Muscle of arm (tissue), 14 donors: ENCODE measurements at places on chromosomes 4 and X.

DNA sequence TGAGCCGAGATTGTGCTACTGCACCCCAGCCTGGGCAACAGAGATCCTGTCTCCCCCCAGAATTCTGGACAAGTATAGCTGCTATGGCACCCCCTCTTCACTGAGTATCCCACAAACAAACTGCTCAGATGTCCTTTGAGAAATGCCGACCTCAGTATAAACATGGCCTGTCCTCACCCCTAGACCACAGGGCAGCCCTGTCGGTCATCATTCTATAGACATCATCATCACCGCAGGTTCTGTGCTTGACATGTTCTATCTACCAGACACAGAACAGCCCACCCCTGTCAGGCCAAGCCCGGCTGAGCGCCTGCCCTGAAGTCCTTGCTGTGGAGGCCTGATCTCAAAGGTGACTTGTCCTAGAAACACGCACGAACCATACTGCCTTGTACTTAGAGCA lies 232.9 kb downstream of the DHRSX start:
- no peak for DNase-seq

GRCh38 chr4:51831133-51831532 lies 11.8 kb upstream of the DCUN1D4 start:
- peak; percentile 27 for DNase-seq

DNA sequence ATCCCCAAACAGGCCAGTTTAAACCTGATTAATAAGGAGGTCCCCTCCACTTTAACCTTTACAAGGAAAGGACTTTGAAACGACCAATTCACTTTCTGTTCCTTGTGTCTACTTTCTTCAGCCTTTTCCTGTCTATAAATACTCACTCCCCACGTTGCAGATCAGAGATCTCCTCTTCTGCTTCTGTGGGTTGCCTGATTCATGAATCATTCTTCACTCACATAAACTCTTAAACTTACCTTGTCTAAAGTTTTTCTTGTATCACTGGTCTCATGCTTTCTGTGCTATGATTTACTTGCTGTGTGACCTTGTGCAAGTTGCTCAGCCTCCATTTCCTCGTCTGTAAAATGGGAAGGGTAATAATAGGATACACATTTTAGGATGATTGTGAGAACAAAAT lies 236.1 kb downstream of the QDPR start:
- DNase-seq = no peak

- peak; percentile 42 for DNase-seq
These were observed 17.1 kb upstream of the ARHGAP10 start for GRCh38 chr4:147714575-147715401.

DNA sequence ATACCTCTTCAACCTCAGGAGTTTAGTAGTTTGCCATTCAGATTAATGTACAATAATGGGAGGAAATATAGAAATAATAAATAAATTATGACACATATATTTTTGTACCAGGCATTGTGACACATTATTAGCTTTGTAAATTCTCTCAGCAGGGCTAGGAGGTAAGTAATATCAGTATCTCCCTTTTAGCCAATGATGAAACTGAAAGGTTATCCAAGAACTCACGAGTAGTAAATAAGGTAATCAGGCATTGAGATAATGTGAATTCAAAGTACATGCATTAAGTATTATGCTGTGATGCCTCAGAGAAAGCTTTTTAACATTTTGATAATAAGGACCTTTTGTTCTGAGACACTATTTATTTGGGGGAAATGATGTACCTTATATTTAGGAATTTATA lies 5.3 kb upstream of the ARAP2 start:
- no peak for DNase-seq

- no peak for DNase-seq
These were observed 883.3 kb downstream of the TRIML1 start for GRCh38 chr4:189022440-189023035.

DNA sequence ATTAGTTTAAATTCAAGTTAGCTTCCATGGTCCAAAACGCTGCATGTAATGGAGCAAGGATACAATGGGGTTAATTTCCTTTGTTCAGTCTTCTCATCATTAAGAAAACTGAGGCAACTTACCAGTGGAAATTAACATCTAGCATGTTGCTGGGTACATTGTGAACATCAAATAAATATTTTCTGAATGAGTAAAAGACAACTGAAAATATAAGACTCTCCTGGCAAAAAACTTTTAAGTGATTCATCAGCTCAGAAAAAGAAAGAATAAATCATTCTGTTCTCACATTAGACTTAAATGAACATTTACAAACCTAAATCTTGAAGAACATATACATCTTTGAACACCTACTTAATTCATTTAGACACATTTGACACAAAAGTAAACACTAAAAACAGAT lies 138.4 kb upstream of the ETNPPL start:
- no peak for DNase-seq

GRCh38 chr4:19700992-19701391 lies 550.7 kb upstream of the SLIT2 start:
- DNase-seq = no peak

- DNase-seq = no peak
These were observed 158.4 kb downstream of the PDHA2 start for GRCh38 chr4:95998311-95998710.

GRCh38 chrX:97252111-97252510 lies 368.4 kb downstream of the RPA4 start:
- no peak for DNase-seq

- DNase-seq = no peak
These were observed 50.7 kb downstream of the SCD5 start for GRCh38 chr4:82747686-82748575.

GRCh38 chrX:18946611-18947010 lies 37.3 kb downstream of the PHKA2 start:
- no peak for DNase-seq

- no peak for DNase-seq
These were observed 79.9 kb downstream of the FAAH2 start for GRCh38 chrX:57366430-57366829.
